ENCODE measurements at places on chromosomes 6 and 20.

GRCh38 chr6:51908243-51908642 is 179.2 kb downstream of the PKHD1 start:
- DNase-seq = no peak

- DNase-seq = no peak
Measured at GRCh38 chr20:34626992-34627391, 49.9 kb downstream of the PIGU start.

DNA sequence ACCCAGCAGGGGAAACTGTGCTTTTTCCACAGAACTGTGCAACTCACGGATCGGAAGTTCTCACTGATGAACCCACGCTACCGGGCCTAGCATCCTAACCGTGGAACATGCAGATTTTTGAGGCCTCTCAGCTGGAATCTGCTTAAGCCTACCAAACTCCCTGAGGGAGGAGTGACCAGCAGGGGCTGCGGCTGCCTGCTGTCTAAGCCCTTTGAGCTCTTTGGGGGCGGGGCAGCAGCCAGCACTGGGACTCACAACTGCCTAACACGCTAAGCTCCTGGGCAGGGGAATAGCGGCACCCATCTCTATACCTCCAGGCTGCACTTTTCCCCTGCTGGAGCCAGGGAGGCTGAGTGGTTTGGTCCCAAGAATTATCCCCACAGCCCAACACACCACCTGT is 20.4 kb upstream of the METTL24 start:
- no peak for DNase-seq

DNA sequence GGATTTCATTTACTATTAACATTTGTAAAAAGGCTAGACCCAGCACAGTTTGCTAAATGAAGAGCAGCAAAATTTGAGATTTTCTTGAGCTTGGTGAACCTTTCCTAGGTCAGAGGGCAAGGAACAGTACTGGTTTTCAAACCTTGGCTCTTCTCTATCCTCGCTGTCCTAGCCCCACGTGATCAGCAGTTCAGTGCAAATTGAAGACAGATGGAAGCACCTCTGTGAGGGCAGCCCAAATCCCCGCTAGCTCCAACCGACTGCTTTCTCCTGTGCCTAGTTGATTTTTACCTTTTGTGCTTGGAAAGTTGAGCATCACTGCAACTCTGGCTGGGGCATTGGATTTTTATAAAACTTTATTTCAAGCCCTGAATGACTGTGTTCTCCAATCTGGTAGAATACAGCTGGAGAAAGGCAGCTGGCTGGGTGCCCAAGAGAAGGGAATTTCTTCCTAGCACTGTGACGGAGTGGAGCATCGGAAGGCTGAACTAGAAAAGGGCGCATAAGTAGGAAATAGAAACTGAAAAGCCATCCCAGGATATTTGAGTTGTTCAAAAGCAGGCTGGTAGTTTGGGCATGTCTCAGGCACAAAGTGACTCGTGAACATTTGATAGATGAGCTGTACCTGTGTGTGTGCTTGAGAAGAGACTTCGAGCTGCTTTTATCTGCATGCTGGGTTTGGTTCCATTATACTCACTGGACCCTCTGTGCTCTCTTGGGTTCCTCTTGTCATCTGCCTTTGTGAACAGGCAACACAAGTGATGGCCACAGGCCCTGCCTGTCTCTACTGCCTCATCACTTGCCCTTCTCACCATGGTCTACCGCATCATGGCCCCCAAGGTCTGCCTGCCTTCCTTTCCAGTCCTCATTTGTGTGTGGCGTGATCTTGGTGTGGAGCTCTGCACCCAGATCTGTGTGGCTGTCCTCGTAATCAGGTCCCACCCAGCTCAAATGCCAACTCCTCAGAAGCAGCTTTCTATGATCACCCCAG is 2.3 kb downstream of the RNF114 start:
- DNase-seq = no peak

DNA sequence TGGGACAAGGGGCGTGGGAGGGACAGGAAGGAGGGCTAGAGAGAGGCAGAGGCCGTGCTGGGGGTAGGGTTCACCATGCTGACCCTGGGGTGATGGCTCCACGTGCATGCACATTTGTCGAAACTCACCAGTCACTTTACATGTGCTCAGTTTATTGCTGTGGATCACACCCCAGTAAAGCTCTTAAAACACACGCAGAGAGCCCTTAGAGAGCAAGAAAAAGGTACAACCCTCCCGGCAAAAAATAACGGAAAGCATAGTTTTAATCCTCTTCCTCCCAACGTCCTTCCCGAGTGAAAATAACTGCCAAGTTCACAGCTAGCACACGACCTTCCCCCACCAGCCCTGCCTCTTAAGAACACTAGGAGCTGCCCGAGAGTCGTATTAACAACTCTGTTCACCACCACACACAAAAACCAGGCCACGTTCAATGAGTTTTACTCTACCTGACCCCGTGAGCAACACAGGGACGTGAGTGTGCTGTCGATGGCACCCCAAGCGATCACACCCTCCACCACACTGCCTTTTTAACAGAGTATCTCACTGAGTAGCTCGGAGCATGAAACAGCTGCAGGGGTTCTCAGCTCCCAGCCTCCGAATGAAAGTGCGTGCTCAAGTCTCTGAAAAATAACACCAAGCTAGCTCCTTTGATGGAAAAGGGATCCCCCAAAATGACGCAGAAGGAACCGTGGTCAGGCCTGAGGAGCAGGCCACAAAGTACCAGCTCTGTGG is 39.7 kb downstream of the TAF4 start:
- peak; percentile 14 for DNase-seq

DNA sequence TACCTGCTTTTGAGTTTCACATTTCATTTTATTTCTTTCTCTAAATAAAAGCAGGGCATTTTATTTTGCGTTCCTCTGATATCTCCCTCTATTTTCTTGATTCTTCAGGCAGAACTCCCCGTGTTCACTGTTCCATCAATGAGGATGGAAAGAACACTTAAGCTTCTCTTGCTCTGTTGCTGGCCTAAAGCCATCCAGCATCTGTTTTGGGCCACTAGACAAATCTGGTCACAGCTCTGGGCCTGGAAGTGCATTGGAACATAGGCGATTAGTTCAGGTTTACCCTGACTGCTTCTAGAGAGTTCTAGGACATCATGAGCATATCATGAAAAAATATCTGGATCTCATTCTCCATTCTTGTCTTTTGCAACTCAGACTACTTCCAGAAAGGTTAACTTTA is 611.2 kb downstream of the UTRN start:
- DNase-seq = no peak

DNA sequence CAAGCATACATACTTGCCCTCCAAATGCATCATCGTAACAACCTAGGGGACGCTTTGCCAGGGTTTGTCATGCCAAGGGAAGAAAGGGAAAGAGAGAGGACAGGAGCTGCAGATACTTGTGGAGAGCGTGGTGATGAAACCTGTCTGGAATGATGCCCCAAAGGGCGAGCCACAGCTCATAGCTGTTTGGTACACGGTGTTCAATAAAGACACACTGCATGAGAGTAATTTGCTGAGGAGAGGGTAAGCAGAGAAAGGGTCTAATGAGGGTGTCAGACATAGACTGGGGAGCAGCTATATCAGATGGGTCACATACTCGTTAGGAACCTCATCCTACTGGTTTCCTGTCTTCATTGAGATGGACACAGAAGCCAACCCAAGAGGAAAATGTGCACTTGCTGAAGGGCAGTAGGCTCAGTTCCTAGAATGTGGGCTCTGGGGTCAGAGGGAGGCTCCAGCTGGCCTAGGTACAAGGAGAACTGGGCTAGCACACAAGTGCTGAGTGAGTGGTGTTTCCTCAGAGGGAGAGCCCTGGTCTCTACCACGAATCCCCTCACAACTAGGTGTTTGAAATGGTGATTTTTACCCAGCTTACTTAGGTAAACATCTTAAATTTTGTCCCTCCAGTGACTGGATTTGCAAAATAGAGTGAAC is 5.2 kb upstream of the FOXO3 start:
- no peak for DNase-seq

- DNase-seq = no peak
Measured at GRCh38 chr6:157329829-157330228, 6.5 kb upstream of the TMEM242 start.

GRCh38 chr20:40218316-40218969 is 470.6 kb downstream of the MAFB start:
- DNase-seq = no peak

DNA sequence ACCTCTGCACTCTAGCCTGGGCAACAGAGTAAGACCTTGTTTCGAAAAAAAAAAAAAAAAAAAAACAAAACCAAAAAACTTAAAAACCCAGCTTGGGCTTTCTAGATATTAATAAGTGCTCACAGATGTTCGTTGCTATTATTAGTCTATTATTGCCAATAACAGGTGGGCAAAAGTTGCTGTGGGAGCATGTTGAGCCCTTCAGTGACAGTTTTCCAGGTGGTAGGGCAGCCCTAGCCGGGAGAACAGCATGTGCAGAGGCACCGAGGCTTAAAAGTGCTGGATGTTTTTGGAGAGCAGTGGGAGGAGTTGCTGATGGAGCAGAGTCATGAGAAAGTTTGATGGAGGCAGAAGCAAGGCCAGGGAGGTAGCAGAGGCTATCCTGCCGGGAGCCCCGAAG is 4.4 kb downstream of the PPP1R16B start:
- DNase-seq = no peak

DNA sequence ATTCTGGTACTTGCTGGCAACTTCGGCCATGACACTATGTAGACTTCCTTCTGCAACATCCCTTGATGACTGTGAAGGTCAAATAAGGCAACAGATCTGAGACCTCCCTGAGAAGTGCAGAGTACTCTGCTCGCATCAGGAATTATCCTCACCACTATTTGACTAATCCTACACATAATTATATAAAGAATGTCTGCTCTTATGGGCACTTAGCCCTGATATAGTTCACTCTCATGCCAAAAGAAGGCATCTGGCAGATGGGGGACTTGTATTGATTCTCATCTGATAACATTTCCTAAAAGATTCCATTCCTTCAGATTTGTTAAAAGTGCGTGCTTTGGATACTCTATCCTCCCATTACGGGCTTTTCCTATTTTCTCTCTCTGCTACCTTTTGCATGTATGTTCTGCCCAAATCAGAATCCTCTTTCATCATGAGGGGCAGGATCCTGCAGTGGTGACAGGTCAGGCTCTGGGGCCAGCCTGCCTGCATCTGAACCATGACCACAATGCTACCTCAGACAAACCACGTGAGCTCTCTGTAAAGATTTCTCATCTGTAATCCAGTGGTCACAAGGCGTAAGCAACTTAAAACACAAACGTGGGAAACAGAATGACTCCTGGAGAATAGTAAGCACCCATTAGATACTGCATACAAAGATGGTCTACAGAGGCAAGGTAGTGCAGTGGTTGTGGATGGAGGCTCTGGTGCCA is 134.0 kb downstream of the GJA10 start:
- DNase-seq = peak; percentile 57

GRCh38 chr6:16224409-16224808 is 14.0 kb upstream of the GMPR start:
- no peak for DNase-seq

GRCh38 chr20:48189181-48189580 is 403.9 kb upstream of the SULF2 start:
- DNase-seq = no peak

GRCh38 chr6:122005661-122006060 is 393.8 kb upstream of the HSF2 start:
- DNase-seq = no peak

DNA sequence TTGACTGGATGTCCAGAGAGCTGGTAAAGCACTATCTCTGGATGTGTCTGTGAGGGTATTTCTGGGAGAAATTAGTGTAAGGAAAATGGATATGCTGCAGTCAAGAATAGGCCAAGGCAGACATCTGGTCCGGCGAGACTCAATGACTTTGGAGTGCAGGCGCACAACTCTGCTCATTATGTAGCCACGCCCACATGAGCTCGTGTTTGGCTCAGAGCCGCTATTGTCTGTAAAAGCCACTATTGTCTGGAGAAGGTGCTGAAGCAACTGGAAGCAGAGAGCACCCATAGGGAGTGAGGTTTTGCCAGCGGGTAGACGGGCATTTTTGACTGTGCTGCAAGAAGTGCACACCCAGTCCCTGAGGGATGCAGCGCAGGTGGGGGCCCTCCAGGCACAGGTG is 305.0 kb upstream of the POU3F2 start:
- DNase-seq = no peak

- no peak for DNase-seq
Measured at GRCh38 chr6:13413900-13414555, 73.4 kb downstream of the GFOD1 start.

- DNase-seq = no peak
Measured at GRCh38 chr6:87661503-87661902, 40.5 kb downstream of the AKIRIN2 start.

DNA sequence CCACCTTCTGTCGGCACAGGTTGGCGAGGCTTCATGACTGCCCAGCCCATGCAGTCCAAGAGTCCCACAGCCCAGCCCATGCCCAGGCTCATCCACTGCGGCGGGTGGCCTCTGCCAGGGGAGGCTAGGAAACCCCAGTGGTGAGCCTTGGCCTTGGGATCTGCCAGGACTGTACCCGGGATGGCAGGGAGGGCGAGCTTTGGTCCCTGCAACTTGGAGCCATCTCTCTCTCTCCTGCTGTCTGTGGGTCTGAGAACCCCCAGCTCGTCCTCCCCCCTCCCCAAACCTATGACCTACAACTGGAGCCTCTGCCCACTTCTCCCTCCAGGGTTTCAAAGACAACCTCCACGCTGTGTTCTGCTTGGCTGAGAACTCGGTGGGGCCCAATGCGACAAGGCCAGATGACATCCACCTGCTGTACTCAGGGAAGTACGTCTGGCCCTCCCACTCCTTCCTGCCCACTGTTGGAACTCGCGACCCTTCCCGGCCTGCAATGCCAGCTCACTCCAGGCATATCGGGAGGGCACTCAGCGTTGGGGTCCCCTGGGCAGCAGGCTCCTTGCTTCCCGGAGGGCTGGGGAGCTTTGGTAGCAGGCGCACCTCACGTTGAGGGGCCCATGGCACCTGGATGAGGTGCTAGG is 19.7 kb downstream of the NPEPL1 start:
- no peak for DNase-seq

GRCh38 chr20:4949833-4950178 is 51.5 kb downstream of the SLC23A2 start:
- DNase-seq = peak; percentile 8

- DNase-seq = no peak
Measured at GRCh38 chr6:1553562-1554083, 56.1 kb upstream of the FOXC1 start.

- no peak for DNase-seq
Measured at GRCh38 chr6:152636609-152637295, 410 bp downstream of the SYNE1 start.

DNA sequence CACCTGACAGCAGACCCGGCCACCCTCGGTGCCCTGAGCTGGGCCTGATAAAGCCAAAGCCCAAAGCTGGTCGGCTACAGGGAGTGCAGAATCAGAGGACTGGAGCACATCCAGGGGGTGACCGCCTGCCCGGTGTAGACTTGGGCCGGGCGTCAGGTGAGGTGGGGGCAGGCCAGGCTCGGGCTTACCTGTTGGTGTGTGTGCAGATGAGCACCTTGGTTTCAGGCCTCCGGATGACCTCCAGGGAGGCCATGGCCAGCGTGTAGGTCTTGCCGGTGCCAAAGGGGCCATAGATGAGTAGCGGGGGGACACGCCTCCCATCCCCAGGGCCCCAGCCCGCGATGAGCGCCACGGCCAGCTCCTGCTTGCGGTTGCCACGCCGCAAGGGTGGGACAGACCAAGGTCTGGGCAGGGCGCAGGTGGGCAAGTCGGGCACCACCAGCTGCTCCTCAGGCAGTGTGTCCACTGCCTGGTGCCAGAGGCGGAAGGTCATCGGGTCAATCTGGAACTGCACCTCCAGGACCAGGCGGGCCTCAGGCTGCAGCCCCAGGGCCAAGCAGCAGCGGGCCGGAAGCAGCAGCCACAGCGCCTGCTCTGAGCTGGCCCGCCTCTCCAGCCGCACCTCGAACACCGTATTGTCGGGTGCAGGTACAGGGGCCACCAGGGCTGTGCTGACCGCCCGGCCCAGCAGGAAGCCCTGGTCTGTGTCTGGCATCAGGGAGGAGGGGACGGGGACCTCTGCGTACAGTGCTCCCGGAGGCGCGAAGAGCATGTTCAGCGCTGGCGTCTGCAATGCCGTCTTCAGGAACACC is 5.7 kb downstream of the HELZ2 start:
- DNase-seq = no peak

All from activated T-cell treated with anti-CD3 and anti-CD28 coated beads, Interleukin-2, amount 50 U/mL, for 72 hours (primary cell).